ENCODE measurements at places on chromosomes 5 and 9.

GRCh38 chr9:90826326-90827020 lies 24.9 kb downstream of the SYK start:
- DNase-seq: no peak

DNA sequence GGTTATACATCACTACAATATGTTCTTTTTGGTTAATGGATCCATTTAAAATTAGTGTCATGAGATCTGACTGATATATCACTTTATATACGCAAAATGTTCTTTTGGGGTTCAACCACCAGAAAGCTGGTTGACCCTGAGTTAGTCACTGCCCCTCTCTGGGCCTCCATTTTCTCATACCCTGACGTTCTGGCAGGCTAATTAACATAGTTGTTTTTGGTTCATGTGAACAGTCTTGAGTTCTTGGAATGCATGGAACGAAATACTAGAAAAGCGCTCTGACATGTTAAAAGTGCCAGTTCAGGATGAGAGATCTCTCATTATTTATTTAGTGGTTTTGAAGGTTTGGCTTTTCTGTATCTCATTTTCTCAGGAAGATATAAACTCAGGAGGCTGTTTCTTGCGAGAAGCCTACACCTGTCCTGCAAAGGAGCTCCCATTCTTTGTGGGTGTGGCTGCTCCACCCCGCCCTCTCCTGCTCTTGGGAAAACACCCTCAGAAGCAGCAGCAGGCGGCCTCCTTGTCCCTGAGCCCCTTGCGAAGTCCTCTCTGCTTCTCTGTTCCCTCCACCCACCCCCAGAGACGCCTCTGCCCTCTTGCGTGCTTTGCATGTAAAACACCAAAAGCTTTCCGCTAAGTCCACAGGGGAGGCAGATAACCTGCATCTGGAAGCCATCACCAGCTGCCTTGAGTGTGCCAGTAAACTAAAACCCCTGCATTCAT lies 302.4 kb upstream of the PANK3 start:
- no peak for DNase-seq

- DNase-seq: no peak
Observed at GRCh38 chr5:168195110-168195509, 96.3 kb upstream of the WWC1 start.

DNA sequence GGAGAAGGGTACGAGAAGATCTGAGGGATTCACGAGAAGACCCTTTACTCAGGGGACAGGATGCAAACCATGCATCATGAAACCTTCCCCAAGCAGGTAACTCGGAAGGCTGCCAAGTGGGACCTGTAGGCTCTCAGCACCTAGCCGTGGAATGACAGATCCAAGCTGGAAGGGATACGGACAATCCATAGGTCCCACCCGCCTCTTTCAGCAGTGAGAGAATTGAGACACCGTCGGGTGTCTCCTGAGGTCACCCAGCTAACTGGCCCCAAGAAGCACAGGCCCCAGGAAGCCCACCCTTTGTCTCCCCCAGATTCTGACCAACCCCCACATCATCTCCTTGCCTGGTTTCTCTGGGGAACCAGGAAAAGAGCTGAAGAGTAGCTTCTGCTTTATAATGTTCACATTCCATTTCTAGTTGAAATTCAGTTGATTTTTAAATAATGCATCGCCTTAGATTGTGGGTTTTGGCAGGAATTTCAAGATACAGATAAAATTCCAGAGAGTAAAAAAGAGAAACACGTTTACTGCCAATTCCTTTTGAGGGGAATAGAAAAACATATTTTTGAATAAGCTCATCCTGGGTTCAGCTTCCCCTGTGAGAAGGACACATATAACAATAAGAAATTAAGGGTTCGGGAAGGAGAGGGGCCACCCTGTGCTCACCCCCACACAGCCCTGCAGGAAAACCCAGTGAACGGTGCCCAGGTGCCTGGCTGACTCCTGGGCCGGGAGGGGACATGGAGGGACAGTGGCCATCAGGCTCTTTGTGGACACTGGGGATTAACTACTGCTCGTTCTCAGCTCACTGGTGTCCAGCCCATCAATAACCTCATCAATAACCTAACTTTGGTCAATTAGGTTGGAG lies 51.1 kb downstream of the NSUN2 start:
- no peak for DNase-seq

DNA sequence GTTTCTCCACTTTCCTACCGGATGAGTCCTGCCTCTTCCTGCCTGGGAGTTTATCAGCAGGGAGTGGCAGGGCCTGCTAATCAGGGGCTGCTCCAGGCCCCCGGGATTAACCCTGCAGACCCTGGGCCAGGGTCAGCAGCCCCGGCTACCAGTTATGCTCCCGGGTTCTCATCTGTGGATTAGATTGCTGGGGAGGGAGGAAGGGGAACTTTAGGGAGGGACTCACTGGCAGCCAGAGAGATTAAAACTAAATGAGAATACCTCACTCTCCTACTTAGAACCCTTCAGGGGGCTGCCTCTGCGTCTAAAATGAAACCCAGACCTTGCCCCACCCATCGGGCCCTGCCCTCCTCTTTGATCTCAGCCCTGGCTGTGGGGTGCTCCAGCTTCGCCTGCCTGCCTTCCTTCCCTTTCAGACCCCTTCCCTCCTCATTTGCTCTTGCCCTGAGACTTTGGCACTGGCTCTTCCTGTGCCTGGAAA lies 130.5 kb upstream of the HAND1 start:
- DNase-seq: no peak

- DNase-seq: no peak
Observed at GRCh38 chr9:5762421-5762820, 70.5 kb downstream of the ERMP1 start.

- DNase-seq: no peak
Observed at GRCh38 chr9:89505911-89506310, 8.0 kb upstream of the SEMA4D start.

- no peak for DNase-seq
Observed at GRCh38 chr5:6504677-6505415, 56.2 kb downstream of the UBE2QL1 start.

- DNase-seq: no peak
Observed at GRCh38 chr9:27519466-27520465, 4.3 kb upstream of the IFNK start.

All from AG09319 (cell line).